Bronchus fibroblast of lung (primary cell): ENCODE measurements at places on chromosomes 12 and 14. TPM values are rescaled to one million over a fixed set of nuclear protein-coding genes. Genes with fewer than 3 reads are reported as not detected.

The NAA30 gene
- total RNA-seq = 5.8 and 9.8 TPM in 2 replicates

The SLC2A14 gene
- total RNA-seq = not detected in 2 replicates

The RNF41 gene
- total RNA-seq = 56.3 and 58.7 TPM in 2 replicates

The CELA1 gene
- not detected in 2 replicates for total RNA-seq

The SPTB gene
- total RNA-seq = not detected in 2 replicates

The TBX5 gene
- 21.7 and 25.7 TPM in 2 replicates for total RNA-seq

The TMEM132D gene
- not detected in 2 replicates for total RNA-seq

The PDZRN4 gene
- total RNA-seq = not detected in 2 replicates

The TARBP2 gene
- total RNA-seq = 48.2 and 48.4 TPM in 2 replicates

The C12orf56 gene
- total RNA-seq = under 0.01 TPM in 1 of 2 replicates, not detected in the other

The NEDD1 gene
- total RNA-seq = 21.9 and 25.4 TPM in 2 replicates

The SMIM41 gene
- total RNA-seq = 0.17 TPM in 1 of 2 replicates, not detected in the other

The TMCC3 gene
- 0.74 and 1.2 TPM in 2 replicates for total RNA-seq

The OLR1 gene
- 1.0 and 1.8 TPM in 2 replicates for total RNA-seq

The PCED1B gene
- 0.17 and 1.0 TPM in 2 replicates for total RNA-seq

The VRTN gene
- not detected in 2 replicates for total RNA-seq

The CLEC9A gene
- total RNA-seq = not detected in 2 replicates

The ISCA2 gene
- 25.0 and 25.2 TPM in 2 replicates for total RNA-seq

The AHNAK2 gene
- 10.6 and 10.9 TPM in 2 replicates for total RNA-seq

The DEPDC4 gene
- total RNA-seq = 1.5 and 1.9 TPM in 2 replicates

The B4GALNT3 gene
- under 0.01 TPM in 2 replicates for total RNA-seq

The TOMM20L gene
- not detected in 2 replicates for total RNA-seq

The VWF gene
- 0.50 and 1.2 TPM in 2 replicates for total RNA-seq

The PRORP gene
- total RNA-seq = 29.7 and 29.8 TPM in 2 replicates

The ZDHHC22 gene
- not detected in 2 replicates for total RNA-seq

The OR9K2 gene
- not detected in 2 replicates for total RNA-seq

The ZNF705A gene
- not detected in 2 replicates for total RNA-seq

The HHIPL1 gene
- 1.8 and 2.7 TPM in 2 replicates for total RNA-seq

The RND1 gene
- total RNA-seq = 0.30 TPM in 1 of 2 replicates, not detected in the other

The CCDC88C gene
- total RNA-seq = 0.59 and 0.67 TPM in 2 replicates

The TAS2R13 gene
- total RNA-seq = 0.15 and 0.17 TPM in 2 replicates

The EGLN3 gene
- 0.15 and 0.34 TPM in 2 replicates for total RNA-seq

The CCDC175 gene
- total RNA-seq = not detected in 2 replicates

The YBX3 gene
- 199 and 200 TPM in 2 replicates for total RNA-seq

The PRICKLE1 gene
- 2.9 and 4.9 TPM in 2 replicates for total RNA-seq
